Brain microvascular endothelial cell (primary cell): ENCODE measurements at places on chromosomes 6 and 20.
A peak's percentile ranks its signal among the peaks of the same experiment; 100 is the strongest.

GRCh38 chr6:164554700-164555476 is 754.5 kb downstream of the C6orf118 start:
- no peak for DNase-seq

DNA sequence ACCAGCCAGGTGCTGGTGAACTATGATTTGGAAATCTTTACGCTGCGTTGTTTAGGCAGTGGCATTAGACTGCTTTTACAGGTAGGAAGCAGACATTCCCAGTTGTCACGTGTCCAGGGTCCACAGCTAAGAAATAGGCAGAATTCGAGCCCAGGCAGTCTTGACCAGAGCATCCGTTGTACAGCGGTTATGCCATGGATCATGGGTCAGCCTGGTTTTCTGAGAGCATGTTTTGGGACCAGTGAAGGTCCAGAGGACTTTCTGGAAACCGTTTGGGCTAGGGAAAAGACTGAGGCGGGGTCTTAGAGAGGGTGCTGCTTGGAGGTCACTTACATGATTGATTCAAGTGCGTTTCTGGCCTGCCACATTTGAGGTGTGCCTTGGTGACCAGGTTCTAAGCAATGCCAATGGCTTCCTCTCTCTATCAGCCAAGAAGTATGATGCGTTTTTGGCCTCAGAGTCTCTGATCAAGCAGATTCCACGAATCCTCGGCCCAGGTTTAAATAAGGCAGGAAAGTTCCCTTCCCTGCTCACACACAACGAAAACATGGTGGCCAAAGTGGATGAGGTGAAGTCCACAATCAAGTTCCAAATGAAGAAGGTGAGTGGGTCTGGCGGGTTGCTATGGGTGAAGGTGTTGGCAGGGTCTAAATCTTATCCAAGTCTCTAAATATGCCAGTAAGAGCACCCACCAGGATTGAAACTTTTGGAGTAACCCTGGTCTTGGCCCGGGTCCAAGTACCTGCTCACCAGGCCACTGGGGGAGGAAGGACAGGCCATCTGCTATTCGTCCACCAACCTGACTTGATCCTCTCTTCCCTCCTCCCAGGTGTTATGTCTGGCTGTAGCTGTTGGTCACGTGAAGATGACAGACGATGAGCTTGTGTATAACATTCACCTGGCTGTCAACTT is 1.8 kb downstream of the RPL10A start:
- no peak for DNase-seq

DNA sequence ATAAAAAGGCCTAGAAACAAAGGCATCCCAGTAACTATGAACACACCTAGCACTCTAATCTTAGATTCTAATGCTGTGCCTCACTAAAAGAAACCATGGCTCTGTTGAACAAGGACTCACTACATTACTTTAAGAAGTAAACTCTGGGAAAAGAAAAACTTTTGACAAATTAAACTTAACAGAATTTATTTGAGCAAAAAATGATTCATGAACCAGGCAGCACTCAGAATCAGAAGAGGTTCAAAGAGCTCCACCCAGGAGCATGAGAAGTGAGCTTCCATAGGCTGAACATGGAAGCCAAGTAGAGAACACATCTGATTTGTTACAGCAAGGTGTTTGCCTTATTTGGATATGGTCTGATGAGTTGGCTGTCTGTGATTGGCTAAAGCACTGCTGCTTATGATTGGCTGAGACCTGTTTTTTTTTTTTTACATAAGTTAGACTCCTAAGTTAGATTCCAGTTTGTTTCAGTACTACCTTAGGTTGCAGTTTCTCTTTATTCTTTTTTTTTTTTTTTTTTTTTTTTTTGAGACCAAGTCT is 343.6 kb upstream of the SASH1 start:
- no peak for DNase-seq

DNA sequence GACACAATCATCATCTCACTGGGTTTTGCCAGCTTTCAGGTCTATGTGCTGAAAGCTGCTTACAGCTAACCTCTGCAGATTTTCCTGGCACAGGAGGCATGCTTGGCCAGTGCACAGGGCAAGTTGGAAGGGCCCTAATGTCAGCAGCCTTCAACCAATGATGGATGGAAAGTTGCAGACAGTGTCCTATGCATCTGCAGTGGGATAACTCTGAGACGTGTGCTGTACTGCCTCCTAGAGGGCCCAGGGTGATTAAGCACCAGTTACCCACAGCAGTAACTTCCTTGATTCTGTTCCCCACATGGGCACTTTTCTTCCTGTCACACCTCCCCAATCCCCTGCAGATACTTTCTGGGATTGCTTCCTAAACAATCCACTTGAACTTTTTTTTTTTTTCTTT is 38.6 kb downstream of the OVOL2 start:
- peak; percentile 4 for DNase-seq

DNA sequence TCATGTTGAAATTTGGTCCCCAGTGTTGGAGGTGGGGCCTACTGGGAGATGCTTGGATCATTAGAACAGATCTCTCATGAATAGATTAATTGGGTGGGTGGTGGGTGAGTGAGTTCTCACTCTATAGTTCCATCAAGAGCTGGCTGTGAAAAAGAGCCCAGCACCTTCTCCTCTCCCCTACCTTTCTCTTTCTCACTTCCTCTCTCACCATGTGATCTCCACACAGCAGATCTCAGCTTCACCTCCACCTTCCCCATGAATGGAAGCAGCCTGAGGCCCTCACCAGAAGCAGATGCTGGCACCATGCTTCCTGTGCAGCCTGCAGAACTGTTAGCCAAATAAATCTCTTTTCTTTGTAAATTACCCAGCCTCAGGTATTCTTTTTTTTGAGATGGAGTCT is 12.9 kb upstream of the GMNN start:
- no peak for DNase-seq
